ENCODE measurements at places on chromosomes 11 and 22.

GRCh38 chr11:95150956-95151684, 61.5 kb downstream of the ENDOD1 start:
- DNase-seq, result peak; percentile 78

GRCh38 chr11:65615950-65616574, 486 bp downstream of the PCNX3 start:
- no peak for DNase-seq

GRCh38 chr11:47550288-47551047, 2.5 kb downstream of the CELF1 start:
- no peak for DNase-seq

- DNase-seq, result no peak
These were observed 46.9 kb downstream of the DDX6 start for GRCh38 chr11:118744046-118744445.

DNA sequence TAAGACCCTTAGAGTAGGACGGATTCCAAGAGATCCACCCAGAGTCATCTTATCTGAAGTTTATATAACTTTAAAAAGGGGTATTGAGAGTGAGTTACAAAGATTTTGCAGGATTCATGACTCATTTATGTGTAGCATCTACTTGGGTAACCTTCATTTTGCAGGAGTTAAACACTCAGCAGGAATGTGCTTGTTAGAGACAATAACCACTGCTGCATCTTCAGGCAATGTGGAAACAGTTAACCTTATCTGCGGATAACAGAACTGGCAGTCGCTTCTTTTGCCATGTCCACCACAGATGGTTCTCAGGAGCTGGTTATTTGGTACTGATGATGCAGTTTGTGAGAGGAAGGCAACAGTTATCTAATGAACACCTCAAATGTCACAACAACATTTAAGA, 417.9 kb upstream of the DDI1 start:
- DNase-seq, result peak; percentile 83

DNA sequence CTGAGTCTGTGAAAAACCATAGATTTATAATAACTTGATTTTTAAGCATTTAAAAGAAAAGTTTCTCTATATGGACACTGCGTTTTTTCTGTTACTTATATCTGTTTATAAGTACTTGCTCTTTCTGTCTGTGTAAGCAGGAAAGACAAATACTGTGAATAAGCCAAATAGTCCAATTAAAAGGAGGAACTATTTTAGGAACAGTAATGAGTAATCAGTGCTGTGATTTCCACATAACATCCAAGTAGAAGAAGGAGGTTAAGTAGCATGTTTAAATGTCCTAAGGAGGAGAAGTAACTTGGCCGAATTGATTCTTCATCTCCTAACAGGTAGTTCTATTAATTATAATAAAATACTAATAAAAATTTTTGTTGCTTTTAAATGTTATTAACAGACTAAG, 40.8 kb downstream of the ZNF214 start:
- DNase-seq, result peak; percentile 65

- DNase-seq, result no peak
These were observed 3.5 kb upstream of the YPEL4 start for GRCh38 chr11:57653163-57653562.

GRCh38 chr22:50189184-50189848, 3.6 kb downstream of the TRABD start:
- DNase-seq, result no peak

- no peak for DNase-seq
These were observed 1003.2 kb downstream of the NTM start for GRCh38 chr11:132373405-132374143.

GRCh38 chr11:100434821-100435641, 252.1 kb upstream of the ARHGAP42 start:
- DNase-seq, result no peak

DNA sequence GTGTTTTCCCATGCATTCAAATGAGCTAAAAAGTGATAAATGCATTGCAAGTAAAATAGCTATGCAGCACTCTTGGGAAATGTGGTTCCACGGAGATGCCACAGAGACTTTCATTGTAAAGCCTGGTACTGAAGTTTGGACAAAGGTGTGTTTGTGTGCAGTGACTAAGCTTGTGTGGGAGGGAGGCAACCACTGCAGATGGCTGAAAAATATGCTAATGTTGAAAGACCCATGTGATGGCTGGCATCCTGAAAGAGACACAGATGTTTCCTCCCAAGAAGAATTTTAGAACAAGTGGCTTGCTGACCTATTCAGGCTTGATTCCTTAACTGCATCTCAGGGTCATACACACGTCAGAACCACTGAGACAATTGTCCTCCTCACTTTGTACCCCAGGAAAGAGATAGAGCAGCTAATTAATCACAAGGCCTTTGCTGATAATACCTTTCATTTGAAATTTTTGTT, 73.8 kb downstream of the FAM76B start:
- no peak for DNase-seq

DNA sequence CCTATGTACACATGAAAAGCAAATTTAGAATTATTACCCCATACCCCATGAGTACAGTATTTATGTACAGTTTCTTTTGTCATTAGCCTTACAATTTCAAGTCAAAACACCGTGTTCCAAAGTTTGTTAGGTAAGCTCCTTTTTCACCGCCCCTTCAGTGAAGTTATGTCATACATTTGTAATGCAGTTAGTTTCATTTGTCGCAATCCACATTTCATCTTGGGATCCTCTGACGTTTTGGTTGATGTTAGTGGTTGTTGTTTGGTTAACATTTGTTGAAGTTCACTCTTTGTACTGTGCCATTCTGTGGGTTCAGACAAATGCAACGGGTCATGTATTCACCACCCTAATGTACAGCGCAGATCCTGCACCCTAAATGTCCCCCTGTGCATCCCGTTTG, 45.2 kb downstream of the ARHGEF12 start:
- no peak for DNase-seq

DNA sequence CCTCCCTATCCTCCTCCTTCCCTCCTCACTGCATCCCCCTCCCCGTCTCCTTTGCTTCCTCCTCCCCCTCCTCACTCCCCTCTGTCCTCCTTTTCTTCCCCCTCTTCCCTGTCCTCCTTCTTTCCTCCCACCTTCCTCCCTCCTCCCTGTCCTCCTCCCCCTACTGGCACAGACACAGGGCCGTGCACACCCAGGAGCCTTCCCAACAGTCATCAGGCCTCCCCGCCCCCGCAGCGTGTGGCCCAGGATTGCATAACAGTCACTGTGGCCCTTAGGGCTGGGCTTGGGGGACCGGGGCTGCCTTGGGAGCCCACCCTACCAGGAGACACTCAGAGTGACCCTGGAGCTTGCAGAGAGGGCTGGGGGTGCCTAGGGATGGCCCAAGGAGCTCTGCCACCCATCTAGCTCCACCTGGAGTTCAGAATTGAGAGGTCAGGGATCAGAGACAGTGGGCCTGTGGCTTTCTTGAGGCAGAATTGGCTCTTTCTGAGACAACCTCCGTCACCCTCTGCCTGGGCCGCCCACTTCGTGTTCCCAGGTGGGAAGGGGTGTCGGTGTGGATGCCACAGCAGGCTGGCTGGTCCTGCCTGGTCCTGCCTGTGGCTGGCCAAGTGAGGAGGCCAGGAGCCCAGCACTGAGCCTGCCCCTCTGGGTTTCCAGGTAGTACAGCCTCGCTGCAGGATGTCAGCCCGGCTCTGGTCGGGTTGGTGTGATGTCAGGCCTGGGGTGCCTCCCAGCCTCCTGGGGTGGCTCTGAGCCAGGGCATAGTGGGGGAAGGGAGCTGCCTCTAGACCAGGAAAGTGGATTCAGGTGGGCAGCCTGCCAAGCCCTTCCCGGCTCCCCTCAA, 1.6 kb downstream of the SPI1 start:
- no peak for DNase-seq

GRCh38 chr22:19646383-19646782, 67.9 kb upstream of the SEPTIN5 start:
- DNase-seq, result no peak

- no peak for DNase-seq
These were observed 791.2 kb downstream of the BRD1 start for GRCh38 chr22:49036513-49036912.

DNA sequence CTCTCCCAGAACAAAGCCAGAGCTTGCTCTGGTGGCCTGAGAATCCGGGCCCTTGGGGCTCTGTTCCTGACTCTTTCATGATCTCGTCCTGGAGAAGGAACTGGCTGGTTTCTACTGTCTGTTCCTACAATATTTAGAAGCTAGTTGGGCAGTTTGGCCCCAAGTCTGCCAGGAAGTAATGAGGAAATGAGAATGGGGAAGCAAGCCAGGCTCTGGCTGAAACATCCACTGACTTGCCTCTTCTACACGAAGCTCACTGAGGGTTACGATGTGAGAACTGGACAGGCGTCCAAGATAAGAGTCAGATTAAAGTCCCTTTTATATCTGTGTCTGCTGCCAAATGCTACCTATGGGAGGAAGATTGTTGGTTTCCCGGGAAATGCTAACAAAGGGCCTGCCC, 110.0 kb upstream of the KIRREL3 start:
- DNase-seq, result no peak

DNA sequence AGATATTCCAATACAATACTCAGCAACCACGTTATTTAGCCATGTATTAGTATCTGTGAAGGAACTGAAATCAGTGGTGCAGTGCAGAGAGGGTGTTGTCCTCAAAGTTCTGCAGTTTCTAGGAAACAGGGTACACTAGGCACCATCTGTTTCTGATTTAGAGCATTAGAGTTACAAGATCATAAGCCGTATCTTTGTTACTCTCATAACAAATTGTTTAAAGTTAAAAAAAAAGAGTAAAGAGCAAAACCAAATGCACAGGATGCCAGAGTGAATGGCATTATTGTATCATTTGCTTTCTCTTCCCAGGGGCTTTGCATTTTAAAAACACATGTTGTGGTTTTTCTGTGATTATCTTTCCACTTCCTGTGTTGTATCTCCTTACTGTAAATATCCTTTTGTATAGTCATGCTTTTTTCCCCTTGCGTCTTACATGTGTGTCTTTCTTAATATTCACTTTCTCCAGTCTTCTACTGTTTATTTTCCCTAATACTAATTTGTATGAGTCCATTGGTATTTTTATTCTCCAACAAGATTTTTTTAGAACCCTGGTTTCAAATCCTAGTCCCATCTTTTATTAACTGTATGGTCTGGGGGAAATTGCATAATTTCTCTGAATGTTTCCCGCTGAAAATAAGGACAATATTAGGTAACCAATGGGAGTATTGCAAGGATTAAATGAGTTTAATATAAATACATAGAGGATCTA, 15.2 kb upstream of the NUP160 start:
- DNase-seq, result peak; percentile 92

DNA sequence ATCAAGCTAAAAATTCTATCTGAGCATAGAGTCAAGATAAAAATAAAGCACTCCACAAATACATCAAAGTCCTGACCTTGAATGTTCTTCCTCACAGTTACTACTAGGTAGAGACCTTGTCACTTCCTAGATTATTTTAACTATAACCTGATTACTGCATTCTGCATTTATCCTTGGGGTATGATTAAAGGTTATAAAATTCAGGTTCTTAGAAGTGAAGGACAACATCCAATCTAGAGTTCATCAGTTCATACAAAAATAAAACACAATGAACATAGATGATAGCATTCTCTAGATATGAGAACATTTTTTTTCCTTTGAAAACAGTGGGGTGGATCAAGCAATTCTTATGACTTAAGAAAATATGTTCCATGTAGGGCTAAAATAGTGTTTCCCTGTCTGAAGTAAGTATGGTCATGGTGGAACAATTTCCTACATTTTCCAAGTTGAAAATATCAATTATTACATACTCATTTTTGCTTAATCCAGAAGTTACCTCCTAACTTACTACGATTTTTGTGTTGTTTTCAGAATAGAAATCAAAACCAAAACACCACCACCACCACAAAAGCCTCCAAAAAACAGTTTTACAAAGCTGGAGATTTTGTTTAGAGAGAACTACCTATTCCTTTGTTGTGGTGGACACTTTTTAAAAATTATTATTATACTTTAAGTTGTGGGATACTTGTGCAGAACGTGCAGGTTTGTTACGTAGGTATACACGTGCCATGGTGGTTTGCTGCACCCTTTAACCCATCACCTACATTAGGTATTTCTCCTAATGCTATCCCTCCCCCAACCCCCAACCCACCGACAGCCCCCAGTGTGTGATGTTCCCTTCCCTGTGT, 112.0 kb upstream of the DDI1 start:
- peak; percentile 27 for DNase-seq

- peak; percentile 100 for DNase-seq
These were observed 139.5 kb downstream of the COMMD9 start for GRCh38 chr11:36149538-36150242.

DNA sequence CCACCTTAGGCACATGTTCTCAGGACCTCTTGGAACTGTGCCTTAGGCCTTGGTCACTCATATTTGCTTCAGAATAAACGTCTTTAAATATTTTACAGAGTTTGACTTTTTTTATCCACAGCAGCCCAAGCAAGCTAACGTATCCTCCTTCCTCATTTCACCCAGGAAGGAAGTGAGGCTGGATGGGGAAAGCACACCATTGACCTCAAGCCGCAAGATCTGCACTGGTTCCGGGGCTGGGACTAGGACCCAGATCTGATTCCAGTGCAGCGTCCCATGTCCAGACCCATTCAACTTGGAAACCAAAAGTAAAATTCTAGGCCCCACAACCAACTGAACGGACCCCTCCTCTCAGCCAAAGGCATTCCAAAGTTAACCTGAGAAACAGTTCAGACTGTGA, 2.4 kb upstream of the LGALS12 start:
- DNase-seq, result no peak

DNA sequence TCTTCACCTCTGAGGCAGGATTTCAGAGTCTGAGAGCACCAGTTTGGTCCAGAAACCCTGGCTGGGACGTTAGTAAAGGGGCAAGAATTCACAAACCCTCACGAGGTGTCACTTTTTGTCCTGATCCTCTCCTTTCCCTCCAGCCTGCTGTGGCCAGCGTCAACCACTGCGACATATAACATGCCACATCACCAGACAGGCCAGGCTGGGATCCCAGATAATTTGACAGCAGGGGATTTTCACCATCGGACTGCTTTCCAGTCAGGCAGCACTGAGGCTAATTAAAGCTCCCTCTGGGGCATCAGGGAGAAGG, 36.8 kb upstream of the RBFOX2 start:
- DNase-seq, result no peak

DNA sequence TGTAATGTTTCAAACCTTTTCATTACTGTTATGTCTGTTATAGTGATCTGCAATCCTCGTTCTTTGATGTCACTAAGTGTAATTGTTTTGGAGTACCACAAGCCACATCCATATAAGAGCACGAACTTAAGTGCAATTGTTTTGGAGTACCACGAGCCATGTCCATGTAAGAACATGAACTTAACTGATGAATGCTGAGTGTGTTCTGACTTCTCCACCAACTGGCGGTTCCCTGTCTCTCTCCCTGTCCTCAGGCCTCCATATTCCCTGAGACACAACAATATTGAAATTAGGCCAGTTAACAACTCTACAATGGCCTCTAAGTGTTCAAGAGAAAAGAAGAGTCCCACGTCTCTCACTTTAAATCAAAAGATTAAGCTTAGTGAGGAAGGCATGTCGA, 23.5 kb downstream of the TESMIN start:
- DNase-seq, result peak; percentile 8

GRCh38 chr22:46727813-46728364, 10.2 kb downstream of the CERK start:
- no peak for DNase-seq

- DNase-seq, result no peak
These were observed 56.9 kb downstream of the AMOTL1 start for GRCh38 chr11:94825031-94825430.

- DNase-seq, result no peak
These were observed 662 bp downstream of the MUC5B start for GRCh38 chr11:1223346-1224110.

Measured in IMR-90 (cell line).